ENCODE measurements at places on chromosomes 12 and 14.

DNA sequence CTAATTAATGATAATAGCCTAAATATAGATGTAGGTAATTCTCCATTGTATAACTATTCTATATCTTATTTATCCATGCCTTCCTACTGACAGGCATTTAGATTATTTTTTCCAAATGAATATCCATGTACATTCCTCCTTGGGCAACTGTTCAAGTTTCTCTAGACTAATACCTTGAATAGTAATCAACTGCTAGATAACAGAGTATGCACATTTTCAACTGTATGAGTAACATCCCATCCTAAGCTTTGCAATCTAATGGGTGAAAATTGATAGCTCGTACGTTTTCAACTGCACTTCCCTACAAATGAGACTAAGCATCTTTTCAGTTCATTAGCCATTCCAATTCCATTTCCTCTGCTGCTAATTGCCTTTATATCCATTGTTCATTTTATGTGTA is 37.0 kb downstream of the YAF2 start:
- DNase-seq, result no peak

DNA sequence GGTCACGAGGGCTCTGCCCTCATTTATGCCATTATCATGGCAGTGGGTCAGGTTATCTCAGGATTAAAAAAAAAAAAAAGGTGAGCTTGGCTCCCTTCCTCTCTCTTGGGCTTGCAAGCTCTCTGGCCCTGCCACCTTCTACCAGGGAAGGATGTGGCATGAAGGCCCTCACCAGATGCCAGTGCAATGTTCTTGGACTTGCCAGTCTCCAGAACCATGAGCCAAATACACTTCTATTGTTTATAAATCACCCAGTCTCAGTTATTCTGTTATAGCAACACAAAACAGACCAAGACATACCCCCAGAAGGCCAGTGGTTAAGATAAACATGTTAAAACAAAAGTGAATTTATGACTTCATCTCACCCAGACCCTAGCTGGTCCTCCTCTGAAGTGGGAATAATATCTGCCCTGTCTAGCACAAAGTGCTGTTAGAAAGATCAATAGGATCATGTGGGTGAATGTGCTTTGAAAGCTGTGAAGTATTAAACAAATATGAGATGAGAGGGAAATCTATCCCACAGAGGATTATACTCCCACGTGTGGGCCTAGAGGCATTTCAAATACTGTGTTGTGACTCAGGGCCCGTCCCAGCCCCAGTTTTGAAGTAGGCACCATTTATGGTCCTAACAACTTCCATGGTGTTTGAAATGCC is 88.6 kb downstream of the NINJ2 start:
- no peak for DNase-seq

DNA sequence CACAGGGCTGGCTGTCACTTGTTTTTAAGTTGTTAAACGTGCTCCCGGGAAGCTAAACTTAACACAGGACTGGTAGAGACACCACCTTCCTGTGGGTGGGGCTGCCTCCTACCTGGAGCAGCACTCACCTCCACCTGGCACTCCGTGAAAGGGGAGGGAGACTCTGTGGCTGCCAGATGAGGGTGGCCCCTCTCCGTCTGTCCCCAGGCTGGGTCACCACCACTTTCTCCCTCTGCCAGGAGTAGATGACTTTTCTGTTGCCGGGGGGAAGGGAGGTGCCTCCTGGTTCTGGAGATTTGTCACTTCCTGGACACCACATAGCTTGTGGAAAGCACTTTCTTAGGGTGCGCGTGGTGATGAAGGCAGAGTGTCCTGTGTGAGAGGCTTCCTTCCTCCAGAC is 81.3 kb downstream of the WDR20 start:
- DNase-seq, result peak; percentile 16

GRCh38 chr14:99579903-99580571 is 24.0 kb downstream of the CCDC85C start:
- DNase-seq, result no peak

Measured in suppressor macrophage (primary cell).